ENCODE measurements at places on chromosomes 12 and 14.

DNA sequence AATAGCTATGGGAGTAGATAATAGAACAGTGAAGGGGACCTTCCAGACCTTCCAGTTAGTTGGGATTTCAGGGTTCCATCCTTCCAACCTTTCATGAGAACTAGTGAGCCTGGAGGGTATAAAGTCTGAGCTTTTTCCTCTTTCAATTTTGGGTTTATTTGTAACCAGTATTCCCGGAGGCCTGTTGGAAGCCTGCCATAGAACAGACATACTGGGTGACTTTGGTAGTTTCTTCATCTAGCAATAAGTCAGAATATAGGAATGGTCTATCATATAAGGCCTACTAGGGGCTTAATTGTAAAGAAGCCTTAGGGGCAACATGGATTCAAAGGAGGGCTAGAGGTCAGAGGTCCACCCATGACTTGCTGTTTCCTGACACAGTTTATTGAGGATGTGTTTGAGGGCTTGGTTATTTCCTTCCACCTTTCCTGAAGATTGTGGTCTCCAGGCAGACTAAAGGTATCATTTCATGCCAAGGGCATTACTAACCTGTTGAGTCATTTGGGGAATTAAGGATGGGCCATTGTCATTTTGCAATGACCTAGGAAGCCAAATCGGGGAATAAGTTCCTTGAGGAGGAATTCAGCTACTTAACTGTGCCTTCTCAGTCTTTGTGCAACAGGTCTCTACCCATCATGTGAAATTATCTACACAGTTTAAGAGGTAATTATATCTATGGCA lies 410.3 kb downstream of the SLC6A15 start:
- no peak for DNase-seq

DNA sequence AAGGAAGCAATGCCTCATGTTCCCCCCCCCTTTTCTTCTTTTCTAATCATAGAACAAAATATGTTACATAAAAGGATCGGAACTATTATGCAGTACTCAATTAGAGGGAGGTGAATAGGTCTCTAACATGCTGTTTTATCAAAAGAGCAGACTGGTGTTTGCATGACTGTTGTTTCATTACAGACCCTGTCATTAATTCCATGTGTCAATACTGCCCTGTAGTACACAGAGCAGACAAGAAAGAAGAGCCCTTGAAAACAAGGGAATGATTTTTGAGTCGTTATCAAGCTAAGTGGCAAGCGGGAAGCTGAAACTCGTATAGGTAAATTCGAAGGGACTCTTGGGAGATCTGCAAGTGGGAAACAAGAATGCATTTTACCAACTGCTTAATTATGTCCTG lies 76.9 kb upstream of the TMEM263 start:
- DNase-seq, result no peak

DNA sequence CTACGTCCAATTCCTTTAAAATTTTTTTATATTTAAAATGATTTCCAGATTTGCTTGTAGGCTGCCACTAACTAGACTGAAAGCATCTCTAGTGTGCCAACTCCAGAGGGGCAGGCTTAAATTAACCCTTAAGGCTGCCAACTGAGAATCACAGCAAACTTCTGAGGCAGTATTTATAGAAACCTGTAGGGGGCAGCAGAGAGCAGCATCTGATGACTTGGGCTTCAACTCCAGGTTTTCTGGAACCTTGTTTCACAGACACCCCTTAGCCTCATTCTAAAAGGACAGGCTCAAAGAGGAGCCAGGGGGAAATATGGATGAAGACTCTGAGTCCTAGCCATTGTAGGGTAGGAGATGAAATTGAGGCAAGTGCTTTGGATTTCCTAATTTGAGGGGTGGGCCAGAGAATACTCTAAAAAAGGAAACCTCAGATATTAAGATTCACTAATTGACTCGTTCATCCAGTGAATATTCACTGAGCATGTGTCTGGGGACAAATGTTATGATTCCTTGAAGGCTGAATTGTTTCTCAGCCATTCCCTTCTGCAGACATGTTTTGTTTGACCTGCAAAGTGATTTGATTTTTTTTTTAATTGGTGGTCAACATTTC lies 63.3 kb upstream of the HSPB8 start:
- no peak for DNase-seq

GRCh38 chr14:26863736-26864135 lies 265.9 kb upstream of the NOVA1 start:
- no peak for DNase-seq
